ENCODE measurements at places on chromosomes 3 and 15. TPM values are rescaled to one million over a fixed set of nuclear protein-coding genes. Genes with fewer than 3 reads are reported as not detected.

The PLA2G4E gene
- not detected for total RNA-seq

- H3K27ac ChIP-seq, result no peak overlapping the region
- H3K4me1 ChIP-seq, result no peaks in the 10 kb centered on the region
- no peaks in the 10 kb centered on the region for H3K27me3 ChIP-seq
- DNase-seq, result no peak
- H3K4me3 ChIP-seq, result no peak overlapping the region
Observed at GRCh38 chr3:66029443-66029842, 9.3 kb downstream of the MAGI1 start.

DNA sequence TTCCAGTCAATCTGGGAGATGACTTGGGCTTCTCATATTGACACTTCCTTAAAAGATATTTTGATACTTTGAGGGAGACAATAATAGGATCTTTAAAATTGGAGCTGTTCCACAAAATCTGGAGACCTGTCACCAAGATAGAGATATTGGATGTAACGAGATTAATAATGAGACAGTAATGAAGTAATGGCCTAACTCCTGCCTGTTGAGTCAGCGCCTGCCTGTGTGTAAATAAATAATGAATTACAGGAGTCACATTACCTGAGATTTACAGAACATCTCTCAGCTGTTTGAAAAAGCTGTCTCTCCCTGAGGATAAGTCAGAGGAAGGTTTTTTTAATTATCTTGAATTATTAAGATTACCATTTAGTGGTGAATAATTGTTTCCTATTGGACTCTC lies 43.8 kb upstream of the MITF start:
- DNase-seq, result no peak
- no peak overlapping the region for H3K27ac ChIP-seq
- H3K27me3 ChIP-seq, result no peaks in the 10 kb centered on the region
- H3K36me3 ChIP-seq, result no peaks in the 10 kb centered on the region

DNA sequence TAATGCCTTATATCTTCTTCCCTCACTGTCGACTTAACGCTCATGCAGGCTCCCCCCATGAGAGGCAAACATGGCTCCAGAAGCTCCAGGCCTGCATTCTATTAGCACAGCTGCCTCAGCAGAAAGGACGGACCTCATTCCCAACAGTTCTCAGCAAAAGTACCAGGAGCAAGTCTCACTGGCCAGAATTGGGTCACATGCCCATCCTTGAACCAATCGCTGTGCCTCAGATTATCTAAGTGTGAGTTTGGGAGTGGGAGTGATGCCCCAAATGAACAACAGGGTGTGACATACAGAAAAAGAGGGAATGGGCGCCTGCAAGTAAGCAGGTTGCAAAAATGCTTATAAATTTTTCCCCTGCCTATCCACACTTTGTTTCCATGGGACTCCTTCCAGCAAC lies 4.3 kb upstream of the RAD18 start:
- H3K4me3 ChIP-seq, result no peak overlapping the region
- DNase-seq, result no peak
- no peaks in the 10 kb centered on the region for H3K27me3 ChIP-seq
- no peaks in the 10 kb centered on the region for H3K4me1 ChIP-seq

- H3K36me3 ChIP-seq, result no peaks in the 10 kb centered on the region
- no peaks in the 10 kb centered on the region for H3K27me3 ChIP-seq
- no peak overlapping the region for H3K4me3 ChIP-seq
- no peak overlapping the region for H3K27ac ChIP-seq
- no peaks in the 10 kb centered on the region for H3K4me1 ChIP-seq
Observed at GRCh38 chr3:93907132-93907531, 66.6 kb downstream of the PROS1 start.

DNA sequence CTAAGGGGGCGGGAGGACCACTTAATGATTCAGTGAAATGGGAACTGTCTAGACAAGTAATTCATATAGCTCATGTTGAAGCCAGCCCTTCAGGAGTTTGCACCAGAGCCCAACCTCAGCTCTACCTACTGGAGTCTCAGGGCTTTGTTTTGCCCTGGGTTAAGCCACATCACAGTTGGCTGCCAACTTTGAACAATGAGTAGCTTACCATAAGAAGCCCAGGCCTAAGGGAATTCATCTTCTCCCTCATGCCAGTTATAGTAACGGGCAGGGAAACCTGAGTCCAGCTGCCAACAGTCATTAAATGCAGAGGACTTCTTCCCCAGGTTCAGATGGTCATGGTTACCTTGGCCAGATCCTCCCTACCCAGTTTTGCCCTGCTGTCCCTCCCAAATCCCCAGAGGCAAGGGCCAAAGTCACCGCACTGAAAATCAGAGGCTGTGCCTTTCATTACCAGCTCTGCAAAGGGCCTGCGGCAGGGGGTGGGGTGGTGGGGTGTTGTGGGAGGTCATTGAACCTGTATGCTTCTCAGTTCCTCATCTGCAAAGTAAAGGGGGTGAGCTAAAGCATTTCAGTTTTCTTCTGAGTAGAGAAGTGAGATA lies 302.2 kb upstream of the NR2E3 start:
- no peak overlapping the region for H3K4me3 ChIP-seq
- H3K36me3 ChIP-seq, result no peaks in the 10 kb centered on the region
- no peak for DNase-seq
- no peaks in the 10 kb centered on the region for H3K4me1 ChIP-seq

The MASP1 gene
- 328 TPM for total RNA-seq

DNA sequence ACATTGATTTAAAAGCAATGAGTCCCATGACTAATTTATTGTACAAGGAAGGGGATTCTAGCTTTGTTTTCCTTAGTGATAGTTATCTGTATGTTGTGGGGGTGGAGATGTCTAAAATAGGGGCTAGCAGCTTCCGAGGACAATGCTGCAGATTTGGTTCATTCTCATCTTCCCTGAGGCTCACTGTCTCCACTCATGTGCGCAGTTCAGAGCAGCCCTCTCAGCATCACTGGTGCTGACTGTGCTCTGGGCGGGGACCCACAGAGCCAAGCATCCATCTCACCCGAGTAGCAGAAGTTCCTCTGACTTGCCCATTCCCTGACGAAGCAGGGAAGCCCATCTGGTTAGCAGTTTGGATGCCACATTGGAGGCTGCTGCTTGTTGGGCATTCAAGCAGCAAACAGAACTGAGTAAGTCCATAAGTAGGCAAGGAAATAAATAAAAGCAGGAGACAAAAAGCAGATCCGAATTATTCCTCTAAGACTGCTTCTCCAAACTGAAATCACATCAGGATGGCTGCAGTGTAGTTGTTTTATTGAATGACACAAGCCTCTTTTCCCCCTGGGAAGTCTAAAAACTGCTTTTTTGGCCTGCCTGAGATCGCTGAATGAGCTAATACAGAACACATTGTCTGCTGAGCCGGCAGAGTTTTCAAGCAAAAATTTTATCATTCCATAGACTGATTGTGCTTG lies 27.5 kb downstream of the RARB start:
- H3K36me3 ChIP-seq, result no peaks in the 10 kb centered on the region
- H3K27ac ChIP-seq, result peak overlapping the region; percentile 71
- no peaks in the 10 kb centered on the region for H3K27me3 ChIP-seq

GRCh38 chr15:50107157-50107556 lies 11.9 kb downstream of the ATP8B4 start:
- no peak overlapping the region for H3K27ac ChIP-seq
- no peaks in the 10 kb centered on the region for H3K36me3 ChIP-seq
- H3K4me3 ChIP-seq, result no peak overlapping the region
- no peaks in the 10 kb centered on the region for H3K27me3 ChIP-seq

- no peak overlapping the region for H3K4me3 ChIP-seq
- no peaks in the 10 kb centered on the region for H3K4me1 ChIP-seq
- DNase-seq, result no peak
- no peaks in the 10 kb centered on the region for H3K27me3 ChIP-seq
- no peaks in the 10 kb centered on the region for H3K36me3 ChIP-seq
Observed at GRCh38 chr3:154904328-154904727, 175.8 kb upstream of the MME start.
